ENCODE measurements at places on chromosomes 3 and 15.

DNA sequence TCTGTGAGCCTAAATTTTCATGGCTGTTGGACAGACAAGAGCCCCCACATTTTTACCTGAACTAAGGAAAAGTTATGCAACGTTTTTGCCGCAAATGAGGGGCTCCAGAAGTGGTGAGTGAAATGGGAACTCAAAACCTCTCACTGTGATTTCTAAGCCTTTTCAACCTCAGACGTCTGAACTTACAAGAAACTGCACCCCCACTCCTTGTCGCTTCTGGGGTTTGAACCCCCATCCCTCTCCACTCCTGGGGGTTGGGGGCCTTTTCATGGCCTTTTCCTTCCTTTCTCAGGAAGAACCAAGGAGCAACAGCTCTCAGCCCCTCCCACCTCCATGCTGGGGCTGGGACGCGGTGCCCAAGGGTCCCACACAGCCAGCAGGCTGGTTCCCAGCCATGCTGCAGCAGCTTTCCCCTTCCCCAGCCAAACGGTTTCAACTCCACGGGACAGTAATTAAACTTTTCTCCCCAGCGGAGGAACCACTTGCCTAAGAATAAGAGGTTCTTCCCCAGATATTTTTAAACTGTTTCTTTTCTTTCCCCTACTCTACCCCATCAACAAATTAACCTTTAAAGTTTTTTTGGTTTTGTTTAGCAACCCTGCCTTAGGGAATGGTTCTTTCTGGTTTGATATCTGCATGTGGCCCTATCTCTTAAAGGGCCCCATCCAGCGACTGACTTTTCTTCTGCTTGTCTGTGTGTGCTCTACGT lies 387.6 kb upstream of the CBLB start:
- no peak for DNase-seq

DNA sequence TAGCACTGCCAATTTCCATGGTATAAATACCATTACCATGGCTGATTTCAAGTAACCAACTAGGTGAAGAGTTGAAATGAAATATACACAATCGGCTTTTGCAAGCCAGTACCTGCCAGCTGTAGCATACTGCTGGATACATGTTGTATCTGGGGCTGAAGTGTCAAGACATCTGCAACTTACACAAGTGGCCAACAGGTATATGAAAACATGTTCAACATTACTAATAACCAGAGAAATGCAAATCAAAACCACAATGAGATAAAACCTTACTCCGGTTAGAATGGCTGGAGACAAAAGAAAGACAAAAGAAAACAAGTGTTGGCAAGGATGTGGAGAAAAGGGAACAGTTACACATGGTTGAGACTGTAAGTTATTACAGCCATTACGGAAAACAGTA lies 11.6 kb downstream of the ATOSA start:
- DNase-seq = no peak

- DNase-seq = no peak
These were observed 167.6 kb downstream of the ECT2 start for GRCh38 chr3:172918165-172918564.

GRCh38 chr15:98986281-98986680 lies 21.3 kb downstream of the PGPEP1L start:
- no peak for DNase-seq

- DNase-seq = no peak
These were observed 9.6 kb downstream of the CLDND1 start for GRCh38 chr3:98513091-98513511.

- DNase-seq = no peak
These were observed 119.9 kb downstream of the KLF13 start for GRCh38 chr15:31446546-31446945.

DNA sequence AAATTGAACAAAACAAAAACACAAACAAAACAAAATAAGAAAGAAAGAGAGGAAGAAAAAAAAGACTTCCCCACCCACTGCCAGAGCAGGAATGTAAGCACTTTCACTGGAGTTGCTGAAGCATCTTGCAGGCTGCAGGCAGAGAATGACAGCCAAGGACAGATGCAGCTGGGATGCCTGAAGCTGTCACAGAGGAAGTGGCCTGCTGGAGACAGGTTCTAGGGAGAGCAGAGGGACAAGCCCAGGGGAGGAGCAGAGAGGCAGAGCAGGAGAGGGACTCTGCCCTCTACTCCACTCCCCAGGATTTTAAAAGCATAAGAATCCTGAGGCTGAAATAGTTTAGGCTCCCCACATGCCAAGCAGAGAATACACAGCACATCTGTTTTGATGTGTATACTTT lies 326.2 kb downstream of the TUSC7 start:
- peak; percentile 89 for DNase-seq

DNA sequence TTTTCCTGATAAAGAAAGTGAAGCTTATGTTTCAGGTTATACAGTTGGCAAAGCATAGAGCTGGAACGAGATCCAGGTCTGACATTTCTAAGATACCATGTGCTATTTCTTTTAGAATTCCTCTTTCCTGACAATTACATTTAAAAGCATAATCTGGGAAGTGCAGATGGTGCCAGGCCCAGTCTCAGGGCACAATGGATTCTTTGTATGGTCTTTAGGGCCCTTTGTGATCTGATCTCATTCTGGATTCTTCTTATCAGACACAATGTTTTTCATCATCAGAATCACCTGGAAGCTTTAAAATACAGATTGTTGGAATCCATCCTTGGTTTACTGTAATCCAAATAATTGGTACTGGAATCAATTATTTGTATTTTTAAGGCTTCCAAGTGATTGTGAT lies 18.6 kb upstream of the GLCE start:
- DNase-seq = no peak

GRCh38 chr3:141308588-141309218 lies 59.6 kb upstream of the ZBTB38 start:
- DNase-seq = peak; percentile 87

DNA sequence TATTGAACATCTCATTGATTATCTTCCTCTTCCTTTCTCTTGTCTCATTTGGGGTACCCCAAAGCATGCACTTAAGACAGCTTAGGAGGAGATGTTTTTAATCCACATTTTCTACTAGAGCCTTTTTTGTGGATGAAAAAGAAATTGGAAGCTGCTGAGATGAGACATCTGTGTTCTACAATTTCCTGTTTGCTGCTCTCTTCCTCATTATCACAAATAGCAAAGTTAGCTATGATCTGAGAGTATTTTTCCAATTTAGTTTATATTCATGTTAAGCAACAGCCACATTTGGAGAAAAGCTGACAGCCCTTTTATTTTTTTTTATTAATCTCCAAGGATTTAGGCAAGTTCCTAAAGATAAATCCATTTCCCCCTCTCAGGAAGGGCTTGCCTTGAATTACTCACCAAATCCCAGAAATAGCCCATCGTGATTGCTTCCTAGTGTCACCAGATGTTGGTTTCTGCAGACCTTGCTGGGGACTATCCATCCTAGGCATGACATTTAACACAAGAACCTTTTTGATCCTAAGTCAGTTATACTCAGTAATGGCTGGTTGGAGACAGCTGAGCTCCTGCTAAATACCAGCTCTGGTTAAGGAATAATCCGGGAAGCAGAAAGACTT lies 70.8 kb upstream of the FILIP1L start:
- no peak for DNase-seq

GRCh38 chr15:49625460-49626036 lies 4.7 kb downstream of the DTWD1 start:
- no peak for DNase-seq

DNA sequence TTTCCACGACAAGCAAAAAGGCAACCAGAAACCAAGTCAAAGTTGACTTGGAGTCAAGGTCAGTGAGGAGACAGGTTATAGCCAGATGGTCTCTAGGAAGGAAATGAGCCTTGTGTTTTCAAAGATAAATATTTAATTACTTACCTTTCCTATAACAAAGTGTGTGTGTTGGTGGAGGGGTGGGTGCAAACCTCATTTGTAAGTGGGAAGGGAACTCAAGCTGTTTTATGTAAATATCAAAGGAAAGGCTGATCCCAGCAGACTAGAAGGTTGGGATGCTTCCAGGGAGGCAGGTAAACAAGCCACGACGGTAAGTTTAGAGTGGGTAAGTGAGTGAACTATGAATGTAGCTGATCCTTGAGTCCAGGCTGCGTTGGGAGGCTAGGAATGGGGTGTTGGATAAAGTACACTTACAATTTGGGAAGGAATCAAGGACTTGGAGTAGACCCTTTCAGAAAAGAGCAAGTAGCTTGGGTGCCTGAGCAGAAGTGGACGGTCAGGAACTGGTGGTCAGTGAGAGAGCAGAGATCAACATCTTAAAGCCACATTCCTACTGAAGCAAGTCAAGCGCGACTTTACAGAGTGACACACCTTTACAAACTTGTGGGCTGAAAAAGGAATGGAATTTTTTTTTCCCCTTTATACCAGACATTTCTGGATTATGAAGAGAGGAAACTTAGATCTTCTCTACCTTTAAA lies 82.0 kb upstream of the TBL1XR1 start:
- DNase-seq = no peak

GRCh38 chr3:146218880-146219866 lies 31.7 kb downstream of the PLSCR4 start:
- no peak for DNase-seq
